ENCODE measurements at places on chromosomes 13 and 19.
A peak's percentile ranks its signal among the peaks of the same experiment; 100 is the strongest.

DNA sequence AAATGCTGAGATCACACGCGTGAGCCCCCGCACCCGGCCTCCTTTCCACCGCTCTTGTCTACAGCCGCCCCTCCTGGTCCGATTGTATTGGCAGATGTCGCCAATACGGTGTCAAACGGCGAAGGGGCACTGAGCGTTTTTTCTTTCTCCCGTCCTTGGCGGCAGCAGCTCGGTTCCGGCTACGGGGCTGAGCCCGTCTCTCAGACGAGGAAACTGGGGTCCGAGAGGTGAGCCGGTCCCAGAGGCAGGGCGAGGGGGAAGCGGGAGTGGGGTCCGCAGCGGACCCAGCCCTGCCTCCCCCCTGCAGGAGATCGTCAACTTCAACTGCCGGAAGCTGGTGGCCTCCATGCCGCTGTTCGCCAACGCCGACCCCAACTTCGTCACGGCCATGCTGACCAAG is 20.4 kb downstream of the POLRMT start:
- DNase-seq, result no peak

GRCh38 chr19:55146078-55146704 is 2.8 kb downstream of the TNNT1 start:
- peak; percentile 41 for DNase-seq

- DNase-seq, result no peak
Observed at GRCh38 chr13:94305463-94305862, 174.0 kb downstream of the DCT start.

DNA sequence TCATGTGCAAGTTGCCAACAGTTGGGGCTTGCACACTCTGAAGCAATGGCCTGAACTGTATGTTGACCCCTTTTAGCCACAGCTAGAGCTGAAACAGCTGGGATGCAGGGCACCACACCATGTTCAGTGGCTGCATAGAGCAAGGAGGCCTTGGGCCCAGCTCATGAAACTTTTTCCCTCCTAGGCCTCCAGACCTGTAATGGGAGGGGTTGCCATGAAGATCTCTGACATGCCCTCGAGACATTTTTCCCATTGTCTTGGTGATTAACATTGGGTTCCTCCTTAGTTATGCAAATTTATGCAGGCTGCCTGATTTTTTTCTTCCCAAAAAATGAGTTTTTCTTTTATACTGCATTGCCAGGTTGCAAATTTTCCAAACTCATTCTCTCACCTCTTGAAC is 165.1 kb upstream of the PRR20A start:
- no peak for DNase-seq

- DNase-seq, result no peak
Observed at GRCh38 chr13:110416131-110417025, 109.3 kb downstream of the COL4A2 start.

GRCh38 chr13:29934531-29935308 is 84.3 kb upstream of the UBL3 start:
- peak; percentile 38 for DNase-seq

DNA sequence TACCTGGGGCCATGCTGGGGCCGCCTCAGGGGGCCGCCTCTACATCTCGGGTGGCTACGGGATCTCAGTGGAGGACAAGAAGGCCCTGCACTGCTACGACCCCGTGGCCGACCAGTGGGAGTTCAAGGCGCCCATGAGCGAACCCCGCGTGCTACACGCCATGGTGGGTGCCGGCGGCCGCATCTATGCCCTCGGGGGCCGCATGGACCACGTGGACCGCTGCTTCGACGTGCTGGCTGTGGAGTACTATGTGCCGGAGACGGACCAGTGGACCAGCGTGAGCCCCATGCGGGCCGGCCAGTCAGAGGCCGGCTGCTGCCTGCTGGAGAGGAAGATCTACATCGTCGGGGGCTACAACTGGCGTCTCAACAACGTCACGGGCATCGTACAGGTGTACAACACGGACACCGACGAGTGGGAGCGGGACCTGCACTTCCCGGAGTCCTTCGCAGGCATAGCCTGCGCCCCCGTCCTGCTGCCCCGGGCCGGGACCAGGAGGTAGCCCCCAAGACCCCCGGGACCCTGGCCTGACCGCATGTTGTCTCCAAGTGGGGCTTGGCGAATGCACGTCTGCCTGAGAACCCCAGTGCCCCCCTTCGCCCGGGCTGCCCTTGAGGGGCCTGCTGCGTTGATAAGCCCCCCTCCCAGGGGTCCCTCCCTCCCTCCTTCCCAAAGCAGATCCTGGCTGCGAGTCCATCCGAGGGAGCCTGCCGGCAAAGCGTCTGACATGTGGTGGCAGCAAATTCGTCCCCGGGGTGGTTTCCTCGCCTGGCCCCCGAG is 14.5 kb upstream of the CRTC1 start:
- no peak for DNase-seq

DNA sequence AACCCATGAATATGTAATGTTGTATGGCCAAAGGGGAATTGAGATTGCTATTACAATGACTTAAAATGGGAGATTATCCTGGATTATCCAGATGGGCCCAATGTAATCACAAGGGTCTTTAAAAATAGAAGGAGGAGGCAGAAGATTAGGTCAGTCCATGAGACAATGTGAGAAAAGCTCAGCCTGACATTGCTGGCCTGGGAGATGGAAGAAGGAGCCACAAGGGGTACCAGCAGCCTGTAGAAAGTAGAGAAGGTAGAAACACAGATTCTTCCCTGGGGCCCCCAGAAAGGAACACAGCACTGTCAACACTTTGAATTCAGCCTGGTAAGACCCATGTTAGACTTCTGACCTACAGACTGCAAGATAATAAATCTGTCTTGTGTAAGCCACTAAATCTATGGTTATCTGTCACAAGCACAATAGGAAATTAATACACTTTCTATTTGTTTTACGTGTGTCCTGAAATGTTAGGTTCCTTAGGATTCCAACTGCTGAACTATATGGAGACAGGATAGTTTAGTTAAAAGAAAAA is 132.9 kb upstream of the SERP2 start:
- no peak for DNase-seq

- peak; percentile 69 for DNase-seq
Observed at GRCh38 chr13:112161521-112162301, 94.8 kb downstream of the SOX1 start.

GRCh38 chr19:5183616-5184015 is 157.0 kb downstream of the PTPRS start:
- no peak for DNase-seq

GRCh38 chr13:40273253-40274025 is 393.0 kb downstream of the FOXO1 start:
- no peak for DNase-seq

DNA sequence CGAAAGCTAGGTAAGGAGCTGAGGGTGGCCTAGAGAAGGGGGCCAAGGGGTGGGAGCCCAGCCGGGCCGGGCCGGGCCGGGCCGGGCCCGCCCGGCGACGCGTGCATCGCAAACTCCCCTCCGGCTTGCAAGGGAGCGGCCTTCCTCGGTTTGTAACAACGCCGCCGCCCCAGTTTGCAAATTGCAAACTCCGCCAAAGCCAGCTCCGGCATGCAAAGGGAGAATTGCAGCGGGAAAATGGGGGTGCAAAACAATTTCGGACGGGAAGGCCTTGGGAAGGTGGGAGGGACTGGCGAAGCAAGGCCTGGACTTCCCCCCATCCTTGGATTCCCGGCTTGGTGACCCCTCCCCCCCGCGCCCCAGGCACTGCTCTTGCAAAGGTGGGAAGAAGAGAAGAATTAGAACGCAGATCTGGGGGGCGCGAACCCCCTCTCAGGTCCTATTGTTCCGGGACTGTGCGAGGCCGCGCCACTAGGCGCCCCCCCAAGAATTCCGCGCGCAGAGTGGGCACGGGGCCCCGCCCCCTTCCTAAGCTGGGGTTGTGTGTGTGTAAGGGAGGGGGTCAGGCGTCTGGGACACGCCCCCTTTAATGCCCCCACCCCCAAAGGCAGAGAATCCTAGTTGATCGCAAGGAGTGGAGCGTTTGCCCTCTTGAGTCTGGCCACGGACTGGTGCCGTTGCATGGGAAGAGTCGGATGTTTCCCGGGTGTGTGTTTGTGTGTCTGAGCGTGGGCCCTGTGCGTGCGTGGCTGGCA is 926 bp downstream of the PRR12 start:
- DNase-seq, result peak; percentile 45

- DNase-seq, result no peak
Observed at GRCh38 chr19:8528500-8528899, 14.5 kb upstream of the ZNF414 start.

GRCh38 chr19:42402376-42403116 is 12.4 kb upstream of the CNFN start:
- no peak for DNase-seq

- peak; percentile 86 for DNase-seq
Observed at GRCh38 chr13:27826379-27827353, 34.4 kb downstream of the GSX1 start.

DNA sequence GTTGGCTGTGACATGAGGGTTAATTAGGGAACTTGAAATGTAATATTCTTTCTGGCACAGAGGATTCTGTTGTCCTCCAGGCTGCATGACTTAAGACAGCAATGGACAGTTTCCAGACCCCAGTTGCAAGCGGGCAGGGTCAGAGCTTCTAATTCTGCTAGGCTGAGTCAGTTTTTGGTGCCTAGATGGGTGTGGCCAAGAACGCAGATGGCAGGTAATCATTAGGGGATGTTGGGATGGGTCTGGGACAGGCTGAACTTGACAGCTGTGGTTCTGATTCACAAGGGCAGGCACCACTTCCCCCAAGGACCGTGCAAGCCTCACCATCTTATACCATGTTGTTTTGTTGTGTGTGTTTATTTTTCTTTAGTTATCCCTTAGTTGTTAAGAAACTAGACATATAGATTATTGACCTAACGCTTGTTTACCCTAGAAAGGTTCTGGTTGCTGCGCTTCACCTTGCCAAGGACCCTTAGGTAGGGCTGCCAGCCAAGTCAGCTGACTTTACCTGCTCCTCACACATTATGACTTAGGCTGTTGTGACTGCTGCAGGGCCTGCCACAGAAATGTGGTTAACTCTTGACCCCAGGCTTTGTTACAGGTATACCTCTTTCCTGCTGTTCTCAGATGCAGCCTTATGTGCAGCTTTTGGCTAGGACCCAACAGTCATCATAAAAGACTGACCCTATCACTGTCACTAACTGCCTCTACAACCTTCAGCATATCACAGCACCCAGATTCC is 117.7 kb upstream of the KLF12 start:
- peak; percentile 40 for DNase-seq

GRCh38 chr13:45372189-45373161 is 31.5 kb upstream of the TPT1 start:
- no peak for DNase-seq

DNA sequence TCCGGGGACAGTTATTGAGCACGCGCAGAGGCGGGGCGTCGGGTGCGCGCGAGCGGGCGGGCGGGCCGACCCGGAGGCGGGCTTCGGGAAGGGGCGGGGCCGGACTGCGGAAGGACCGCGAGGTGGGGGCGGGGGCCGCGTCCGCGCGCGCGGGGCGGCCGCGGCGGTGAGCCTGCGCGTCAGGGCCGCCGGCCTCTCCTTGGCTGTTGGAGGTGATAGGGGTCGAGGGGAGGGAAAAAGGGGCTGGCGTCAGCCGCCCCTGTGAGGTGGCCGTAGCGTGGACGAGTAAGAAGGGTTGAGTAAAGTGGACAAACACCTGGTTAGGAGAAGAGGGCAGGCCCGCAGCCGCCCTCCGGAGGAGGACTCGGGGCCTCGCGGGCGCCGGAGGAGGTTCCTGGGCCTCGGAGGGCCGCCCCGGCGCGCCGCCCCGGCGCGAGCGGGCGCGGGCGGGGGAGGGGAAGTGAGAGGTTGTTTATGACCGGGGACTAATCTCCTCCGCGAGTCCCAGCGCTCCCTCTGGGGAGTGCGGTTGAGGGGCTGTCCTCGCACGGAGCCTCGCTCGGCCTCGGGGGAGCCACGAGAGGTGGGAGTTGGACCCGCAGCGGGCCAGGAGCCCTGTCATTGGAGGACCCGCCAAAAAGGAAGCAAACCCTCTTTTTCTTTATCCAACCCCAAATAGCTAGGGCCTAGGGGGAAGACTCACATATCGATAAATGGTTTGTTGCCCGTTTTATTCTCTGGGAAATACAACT is 547 bp upstream of the INTS6 start:
- peak; percentile 88 for DNase-seq

- DNase-seq, result no peak
Observed at GRCh38 chr13:32047088-32047487, 15.5 kb downstream of the FRY start.

- DNase-seq, result no peak
Observed at GRCh38 chr19:46756544-46756888, 10.3 kb upstream of the STRN4 start.

DNA sequence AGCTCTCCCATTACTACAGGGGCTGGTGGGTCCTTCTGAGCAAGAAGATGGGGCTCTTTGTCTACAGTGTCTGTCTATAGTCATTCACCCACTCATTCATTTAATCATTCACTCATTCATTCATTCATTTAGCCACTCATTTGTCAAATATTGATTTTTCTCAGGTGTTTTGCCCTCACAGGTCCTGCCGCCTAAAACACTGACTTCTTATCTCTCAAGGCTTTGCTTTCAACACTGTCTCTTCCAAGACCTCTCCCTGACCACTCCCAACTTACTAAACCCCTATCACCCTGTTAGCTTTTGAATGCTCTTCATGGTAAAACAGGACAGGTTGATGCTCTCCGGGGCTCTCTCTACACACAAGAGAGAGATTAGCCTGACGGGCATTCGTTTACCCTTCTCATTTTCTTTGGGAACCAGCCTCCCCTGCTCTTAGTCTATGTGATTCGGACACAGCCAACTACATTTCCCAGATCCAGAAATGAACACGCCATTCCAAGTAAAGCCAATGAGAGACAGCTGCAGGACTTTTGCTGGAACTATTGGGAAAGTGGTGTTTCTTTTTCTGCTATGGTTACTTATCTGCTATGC is 22.7 kb downstream of the FAM187B start:
- no peak for DNase-seq

- DNase-seq, result no peak
Observed at GRCh38 chr19:8132858-8133458, 16.4 kb downstream of the FBN3 start.

DNA sequence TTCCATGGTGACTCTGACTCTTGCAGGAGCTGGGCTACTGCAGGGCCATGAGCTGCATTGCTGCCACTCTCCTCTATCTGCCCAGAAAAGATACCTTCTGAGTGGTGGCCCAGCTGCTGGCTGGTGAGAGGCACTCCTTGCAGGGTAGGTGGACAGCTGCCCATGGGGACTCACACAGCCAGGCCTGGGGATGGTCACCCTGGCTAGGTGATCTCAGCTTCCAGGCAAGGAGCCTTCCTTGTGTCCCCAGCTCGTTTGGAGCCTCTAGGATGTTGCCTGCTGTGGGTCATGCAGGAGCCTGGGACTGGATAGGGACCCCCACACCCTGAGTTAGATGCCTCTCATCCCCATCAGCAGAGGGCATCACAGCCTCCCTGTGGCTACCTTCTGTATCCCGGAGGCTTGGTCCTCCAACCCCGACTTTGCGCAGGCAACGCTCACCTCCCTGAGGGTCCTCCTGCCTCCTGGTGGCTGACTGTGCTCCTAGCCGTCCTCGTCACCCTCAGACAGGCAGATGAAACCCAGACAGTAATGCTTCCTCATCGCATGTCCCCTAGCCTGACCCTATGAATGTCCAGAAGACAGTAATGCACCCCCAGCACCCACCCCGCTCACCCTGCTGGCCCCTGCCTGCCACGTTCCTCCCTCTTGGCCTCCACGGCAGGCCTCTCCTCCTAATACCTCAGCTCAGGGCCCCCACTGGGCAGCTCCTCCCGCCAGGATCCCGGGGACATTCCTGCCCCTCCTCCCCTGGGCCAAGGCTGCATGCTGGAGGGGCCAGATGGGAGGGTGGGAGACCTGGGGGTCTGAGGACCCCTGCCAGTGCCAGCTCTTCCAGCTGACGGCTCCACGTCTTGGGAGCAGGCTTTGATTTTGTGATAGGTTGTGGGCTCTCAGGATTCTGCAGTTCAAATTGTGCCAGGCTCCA is 13.6 kb upstream of the ZNF14 start:
- no peak for DNase-seq

- DNase-seq, result no peak
Observed at GRCh38 chr13:35146686-35147085, 204.6 kb downstream of the NBEA start.

GRCh38 chr19:35077411-35078223 is 36.1 kb downstream of the HPN start:
- no peak for DNase-seq
